ENCODE measurements at places on chromosomes 1 and 21.

DNA sequence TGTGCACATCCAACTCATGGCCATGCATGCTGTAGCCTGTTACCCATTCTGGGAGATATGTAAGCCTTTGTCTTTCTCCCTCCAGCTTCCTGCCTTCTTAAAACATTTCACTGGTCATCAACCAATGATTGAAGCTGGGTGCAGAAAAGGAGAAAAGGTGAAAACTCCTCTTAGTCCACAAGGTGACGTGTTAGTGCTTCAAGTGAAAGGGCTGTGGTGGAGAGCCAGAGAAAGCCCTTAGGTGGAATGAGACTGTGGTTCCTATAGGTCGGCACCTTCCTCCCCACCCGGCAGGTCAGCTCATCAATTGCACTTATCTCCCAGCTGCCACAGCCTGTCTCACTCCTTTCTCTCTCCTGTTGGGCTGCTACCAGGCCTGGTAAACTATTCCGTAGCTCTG is 30.4 kb downstream of the ERG start:
- DNase-seq: no peak

DNA sequence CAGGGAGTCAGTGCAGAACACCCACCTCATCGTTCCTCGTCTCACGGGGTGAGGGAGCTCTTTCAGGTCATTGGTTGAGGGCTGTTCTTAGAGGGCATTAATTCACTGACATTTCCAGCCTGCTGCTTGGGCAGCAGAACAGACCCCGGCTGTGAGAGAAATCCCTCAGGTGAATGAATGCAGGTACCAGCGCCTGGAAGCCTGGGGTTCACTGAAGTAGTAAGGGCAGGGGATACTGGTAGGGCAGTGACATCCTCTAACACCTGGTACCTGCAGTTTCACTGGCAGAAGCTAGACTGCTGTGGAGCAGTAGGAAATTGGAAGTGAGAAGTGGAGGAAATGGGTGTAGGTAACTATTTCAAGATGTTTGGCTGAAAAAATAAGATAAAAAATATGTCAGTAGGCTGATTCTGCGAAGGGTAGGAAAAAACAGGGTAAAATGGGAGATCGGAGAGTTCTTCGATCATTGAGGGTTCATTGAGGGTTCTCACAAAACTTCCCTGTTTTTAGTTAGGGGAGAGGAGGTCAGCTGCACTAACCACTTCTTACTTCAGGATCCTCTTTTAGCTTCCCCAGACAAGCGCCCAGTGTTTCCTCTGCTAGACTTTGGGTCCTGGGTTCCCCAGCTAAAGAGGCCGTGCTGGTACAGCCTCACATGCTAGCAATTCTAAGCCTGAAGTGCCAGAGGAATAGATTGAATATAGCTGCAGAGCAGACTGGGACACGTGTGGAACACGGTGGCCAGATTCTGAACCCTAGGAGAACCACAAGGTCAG is 55.2 kb downstream of the RNF220 start:
- no peak for DNase-seq

DNA sequence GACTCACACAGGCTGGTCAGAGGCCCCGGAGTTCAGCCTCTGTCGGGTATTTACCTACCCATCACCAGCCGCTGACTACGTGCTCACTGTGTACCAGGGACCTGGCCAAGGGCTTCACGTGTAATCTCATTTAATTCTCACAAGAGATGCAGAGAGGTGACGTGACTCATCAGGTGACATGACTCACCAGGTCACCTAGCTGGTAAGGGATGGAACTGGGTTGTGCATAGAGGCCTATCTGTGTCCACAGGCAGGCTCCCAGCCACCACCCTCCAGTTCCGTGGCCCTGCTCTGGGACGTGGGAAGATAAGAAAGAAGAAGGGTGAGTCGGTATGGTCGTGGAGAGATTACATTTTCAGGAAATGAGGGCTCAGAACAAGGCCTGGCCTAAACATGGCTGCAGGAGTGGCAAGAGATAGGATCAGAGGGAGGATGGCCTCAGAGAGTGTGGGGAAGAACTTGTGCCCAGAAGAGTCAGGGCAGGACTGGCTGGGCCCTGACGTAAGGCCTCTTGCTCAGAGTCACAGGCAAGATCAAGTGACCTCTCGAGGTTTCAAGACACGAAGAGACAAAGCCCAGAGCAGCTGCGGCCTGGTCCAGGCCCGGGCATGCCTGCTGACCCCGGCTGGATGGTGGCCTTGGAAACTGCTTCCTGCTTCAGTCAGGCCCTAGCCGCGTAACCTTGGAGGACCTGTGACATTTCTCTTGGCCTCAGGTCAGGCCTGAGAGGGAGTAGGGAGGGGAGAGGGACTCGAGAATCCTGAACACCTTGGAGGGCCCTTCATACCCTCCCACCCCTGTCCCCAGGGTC is 52.7 kb upstream of the WASF2 start:
- DNase-seq: no peak

GRCh38 chr21:45109831-45110492 is 35.6 kb downstream of the ADARB1 start:
- DNase-seq: no peak

DNA sequence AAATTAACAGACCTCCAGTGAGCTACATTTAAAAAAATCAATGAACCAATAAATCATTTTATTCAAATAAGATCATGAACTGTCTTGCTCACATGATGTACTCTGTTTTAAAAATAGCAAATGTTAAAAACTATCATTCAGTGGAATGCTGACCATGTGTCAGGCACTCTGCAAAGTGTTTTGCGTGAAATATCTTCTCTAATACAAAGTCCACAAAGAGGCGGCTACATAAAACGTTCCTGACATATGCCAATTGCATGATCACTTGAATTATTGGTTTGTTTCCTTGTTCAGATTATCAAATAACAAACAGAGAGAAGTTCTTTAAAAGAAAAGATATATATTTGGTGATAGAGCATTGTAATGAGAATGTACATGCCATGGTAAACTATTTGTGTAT is 10.7 kb downstream of the FMO2 start:
- no peak for DNase-seq

DNA sequence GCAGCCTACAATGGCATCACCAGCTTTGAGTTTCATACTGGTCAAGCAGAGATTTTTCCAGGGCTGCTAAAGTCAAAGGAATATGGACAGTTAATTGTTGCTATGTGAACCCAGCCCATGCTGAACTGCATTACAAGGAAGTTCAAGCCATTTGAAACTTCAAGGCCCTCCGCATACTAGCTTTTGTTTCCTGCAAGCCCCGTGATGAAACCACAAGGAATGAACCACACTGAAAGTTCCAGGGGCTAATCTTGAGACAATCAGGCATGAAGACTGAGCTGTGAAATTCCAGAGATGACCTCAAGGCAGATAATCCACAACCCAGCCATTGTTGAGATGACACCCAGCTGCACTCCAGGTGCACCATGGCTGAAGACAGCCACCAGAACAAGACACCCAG is 180.8 kb downstream of the C1orf21 start:
- no peak for DNase-seq

GRCh38 chr1:61079898-61080336 is 2.4 kb upstream of the NFIA start:
- no peak for DNase-seq

- no peak for DNase-seq
These were observed 666 bp downstream of the PAFAH2 start for GRCh38 chr1:25996966-25997827.

DNA sequence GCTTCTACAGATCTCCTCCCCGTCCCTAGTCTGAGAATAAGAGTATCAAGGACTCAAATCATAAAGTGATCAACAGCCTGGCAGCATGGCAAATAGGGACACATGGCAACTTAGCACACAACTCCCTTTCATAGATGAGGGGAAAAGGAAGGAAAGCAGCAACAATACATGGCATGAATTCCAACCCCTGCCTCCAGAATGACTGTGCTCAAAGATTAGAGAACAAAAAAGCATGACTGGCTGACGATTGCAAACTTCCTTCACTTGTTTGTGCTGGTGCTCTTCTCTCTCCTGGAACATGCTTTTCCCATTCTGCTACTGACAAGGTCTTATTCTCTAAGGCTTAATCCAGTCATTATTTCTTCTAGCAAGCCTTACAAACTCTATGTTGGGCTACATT is 11.5 kb downstream of the KTI12 start:
- no peak for DNase-seq

DNA sequence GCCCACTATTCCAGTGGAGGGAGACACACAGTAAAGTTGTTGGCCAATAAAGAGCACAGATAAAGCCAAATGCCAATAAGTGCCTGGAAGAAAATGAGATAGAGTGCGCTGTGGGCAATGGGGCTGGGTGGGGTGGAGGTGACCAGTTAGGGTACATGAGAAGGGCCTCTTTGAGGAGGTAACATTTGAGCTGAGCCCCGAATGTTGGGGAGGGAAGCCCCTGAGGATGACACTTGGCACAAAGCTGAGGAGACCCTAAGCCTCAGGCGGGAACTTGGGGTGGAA is 979 bp downstream of the S100A9 start:
- DNase-seq: no peak

DNA sequence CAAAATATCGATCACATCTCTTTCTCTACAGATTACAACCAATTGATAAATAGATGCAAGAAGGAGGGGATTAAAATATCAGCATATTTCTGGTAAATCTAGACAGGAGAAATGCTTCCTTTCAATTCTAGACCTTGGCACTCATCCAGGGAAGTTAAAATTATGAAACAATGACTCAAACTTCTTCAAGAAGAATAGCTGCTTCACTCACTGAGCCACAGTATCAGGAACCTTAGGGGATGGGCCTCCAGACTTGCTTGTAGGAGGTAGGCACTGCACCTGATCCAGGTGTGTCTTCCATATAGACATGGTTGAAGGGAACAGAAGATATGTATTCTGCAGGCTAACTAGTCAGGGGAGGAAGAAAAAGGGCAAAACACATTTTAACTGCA is 9.8 kb downstream of the SLAMF7 start:
- no peak for DNase-seq

Data from activated naive CD4-positive, alpha-beta T cell (primary cell).